NCI-H82 (cell line): ENCODE measurements at places on chromosomes 5 and 9.

DNA sequence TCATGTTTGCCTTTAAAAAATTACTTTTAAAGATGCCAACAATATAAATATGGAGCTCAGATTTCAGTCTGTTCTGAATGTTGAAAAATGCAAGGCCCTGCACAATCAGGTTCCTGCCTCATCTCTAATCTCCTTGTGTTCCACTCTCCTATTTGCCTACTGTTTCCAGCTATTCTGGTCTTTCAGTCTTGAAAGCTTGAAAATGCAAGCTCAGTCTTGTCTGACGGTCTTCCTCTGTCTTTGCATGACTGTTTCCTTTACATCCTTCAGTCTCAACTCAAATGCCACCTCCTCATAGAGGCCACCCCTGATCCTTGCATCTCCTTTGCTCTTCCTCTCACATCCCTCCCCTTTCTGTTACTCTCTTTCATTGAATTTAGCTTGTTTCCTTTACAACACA is 354.9 kb downstream of the KIF4B start:
- no peak for DNase-seq

GRCh38 chr5:5783021-5783420 is 360.5 kb downstream of the ICE1 start:
- no peak for DNase-seq

GRCh38 chr5:150987746-150988145 is 32.6 kb upstream of the GPX3 start:
- no peak for DNase-seq

DNA sequence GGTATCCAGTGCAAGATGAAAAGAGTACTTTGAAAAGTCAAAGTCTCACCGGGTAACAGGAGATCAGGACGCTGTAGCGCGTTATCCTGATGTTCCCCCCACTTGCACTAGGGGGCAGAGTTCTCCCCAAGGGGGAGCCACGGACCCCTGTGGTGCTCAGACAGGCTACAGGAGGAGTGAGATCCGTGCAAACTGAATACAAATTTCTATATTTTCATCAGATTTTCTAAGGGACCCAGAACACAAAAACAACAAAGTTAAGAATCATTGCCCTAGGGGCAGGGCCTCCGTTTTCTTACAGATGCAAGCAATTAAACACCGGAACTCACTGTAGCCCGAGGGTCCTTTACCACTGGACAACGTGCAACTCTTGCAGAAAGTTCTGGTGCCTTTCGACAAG is 2.0 kb downstream of the MYO10 start:
- DNase-seq: peak; percentile 83

DNA sequence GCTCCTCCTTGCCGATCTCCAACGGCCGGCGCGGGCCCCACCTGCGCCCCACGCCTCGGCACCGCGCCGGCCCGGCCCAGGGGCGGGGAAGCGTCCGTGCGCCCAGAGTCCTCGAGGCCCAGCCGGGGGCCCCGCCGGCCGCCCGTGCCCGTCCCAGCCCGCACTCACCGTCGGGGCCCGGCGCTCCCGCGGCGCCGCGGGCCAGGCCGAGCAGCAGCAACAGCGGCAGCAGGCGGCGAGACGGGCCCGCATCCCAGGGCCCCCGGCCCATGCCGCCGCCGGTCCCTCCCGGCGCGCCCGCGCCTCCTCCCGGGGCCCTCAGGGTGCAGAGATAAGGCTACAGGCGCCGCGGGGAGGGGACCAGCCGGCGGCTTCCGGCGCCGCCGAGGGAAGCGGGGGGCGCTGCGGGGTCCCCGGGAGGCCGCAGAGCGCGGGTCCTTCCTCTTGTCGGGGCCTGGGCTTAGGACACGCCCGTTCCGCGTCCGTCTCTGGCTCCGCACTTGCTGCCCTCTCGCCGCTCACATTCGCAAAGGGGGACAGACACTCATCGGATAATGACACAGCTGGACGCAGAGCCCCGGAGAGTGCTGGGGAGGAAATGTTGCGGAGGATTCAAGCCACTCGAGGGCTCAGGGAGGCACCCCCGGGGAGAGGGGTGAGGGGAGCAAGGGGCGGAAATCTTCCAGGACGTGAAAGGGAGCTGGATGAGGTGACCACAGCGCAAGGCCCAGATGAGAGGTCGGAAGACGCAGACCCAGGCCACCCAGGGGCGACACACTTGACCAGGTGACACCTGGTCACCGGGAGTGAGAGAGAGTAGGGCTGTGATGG is at the start of gene SUSD1:
Gene SUSD1, minus strand, starts transcription at position 333 of the 831 bp plus-strand sequence. Its CDS starts 62 bp downstream, at position 271.
- DNase-seq: peak; percentile 56

DNA sequence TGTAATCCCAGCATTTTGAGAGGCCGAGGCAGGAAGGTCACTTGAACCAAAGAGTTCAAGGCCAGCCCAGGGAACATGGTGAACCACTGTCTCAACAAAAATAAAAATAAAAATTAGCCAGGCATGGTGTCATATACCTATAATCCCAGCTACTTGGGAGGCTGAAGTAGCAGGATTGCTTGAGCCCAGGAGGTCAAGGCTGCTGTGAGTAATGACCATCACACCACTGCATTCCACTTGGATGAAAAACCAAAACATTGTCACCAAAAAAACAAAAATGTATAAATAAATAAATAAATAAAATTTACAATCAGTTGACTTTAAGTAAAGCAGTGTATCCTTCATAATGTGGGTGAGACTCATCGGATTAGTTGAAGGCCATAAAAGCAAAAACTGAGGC is 541.4 kb downstream of the CSNK1G3 start:
- DNase-seq: no peak

DNA sequence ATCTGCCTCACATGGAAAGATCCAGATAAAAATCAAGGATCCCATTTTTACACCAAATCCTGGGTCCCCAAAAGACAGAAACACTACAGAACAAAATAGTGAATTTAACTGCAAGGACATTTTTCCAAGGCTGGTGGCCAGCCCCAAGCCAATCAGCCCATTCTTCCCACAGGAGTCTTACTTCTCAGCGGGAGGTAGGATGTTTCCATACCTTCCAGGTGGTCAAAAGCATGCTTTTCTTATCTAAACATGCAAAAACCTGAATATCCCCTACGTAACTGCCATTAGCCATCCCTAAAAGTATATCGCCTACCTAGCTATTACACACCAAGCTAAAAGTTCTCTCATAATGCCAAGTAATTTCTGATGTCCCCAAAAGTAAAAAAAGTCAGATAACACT is 20.6 kb downstream of the TMEM161B start:
- no peak for DNase-seq

DNA sequence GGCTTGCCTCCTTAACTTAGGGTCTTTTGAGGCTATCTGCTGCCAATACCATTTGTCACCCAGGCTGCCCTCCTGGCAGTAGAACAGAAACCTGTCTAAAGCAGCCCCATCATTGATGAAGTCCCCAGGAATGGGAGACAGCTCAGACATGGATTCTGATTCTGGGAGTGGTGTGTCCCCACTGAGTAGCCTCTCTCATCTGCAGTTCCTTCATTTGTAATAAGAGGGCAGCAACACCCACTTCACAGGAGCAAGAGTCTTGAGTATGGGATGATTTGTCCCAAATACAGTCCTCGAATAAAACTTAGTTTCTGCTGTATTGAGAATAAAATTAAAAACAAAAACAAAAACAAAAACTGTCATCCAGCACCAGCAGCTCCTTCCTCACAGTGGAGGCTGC is 167.6 kb downstream of the ASTN2 start:
- DNase-seq: peak; percentile 55

DNA sequence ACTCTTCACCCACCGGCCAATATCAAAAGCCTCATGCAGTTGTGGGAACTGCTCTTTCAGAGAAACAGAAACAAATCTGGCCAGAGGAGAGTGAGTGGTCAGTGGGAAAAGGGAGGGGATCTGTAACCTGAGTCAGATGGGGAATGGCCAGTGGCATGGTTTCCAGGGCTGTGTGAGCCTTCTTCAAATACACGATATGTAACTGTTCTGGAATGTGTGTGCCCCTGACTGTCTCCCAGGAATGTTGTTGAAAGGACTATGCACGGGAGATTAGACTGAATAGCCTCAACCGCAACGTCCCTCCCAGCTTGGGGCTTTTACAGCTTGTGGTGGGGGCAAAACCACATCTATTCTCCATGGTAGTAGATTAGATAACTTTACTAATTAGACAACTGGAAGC is 60.8 kb downstream of the SH3TC2 start:
- DNase-seq: no peak

- DNase-seq: no peak
These were observed 8.7 kb upstream of the IL7R start for GRCh38 chr5:35847961-35848360.

DNA sequence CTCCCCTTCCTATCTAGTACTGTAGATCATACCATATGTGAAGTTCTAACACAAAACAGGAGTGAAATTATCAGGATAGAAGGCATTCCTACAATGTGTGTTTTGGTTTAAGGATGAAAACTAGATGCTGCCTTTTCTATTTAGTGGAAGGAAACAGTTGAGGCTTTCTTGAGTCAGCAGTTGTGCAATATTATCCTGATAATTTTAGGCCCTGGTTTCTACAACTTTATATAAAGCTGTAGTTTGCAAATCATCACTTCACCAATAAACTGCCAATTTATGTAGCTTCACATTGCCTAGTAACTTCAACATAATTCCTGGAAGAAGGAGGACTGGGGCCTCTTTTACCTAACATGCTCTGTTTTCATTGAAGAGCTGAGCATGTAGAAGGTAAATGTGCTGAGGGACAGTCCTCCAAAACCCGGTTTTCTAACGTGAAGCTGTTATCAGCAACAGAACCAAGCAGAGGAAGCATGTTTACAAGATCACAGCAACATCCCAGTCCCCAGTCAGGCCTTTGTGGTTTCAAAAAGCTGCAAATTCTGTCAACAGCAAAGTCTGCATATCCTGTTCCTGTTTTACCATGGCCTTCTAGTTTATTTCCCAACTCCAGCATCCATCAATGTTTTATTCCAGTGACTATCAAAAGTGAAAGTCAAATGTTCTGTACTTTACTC is 513.4 kb upstream of the MEF2C start:
- no peak for DNase-seq

DNA sequence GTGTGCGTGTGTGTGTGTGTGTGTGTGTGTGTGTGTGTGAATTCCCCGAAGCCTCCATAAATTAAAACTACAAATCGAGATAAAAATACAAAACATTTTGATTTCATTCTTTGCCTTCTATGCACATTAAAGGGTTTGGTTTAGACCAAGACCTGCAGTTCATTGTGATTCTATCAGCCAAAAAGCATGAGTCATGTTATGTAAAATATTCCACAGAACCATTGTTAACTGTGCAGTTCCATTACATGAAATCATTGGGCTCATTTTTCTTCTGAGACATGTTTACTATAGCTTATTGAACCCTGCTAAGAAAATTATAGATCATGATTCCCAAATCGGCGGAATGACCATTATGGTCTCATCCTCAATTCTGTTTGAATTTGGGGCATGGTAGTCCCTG is 11.7 kb downstream of the CAVIN4 start:
- DNase-seq: no peak

- DNase-seq: no peak
These were observed 376.1 kb downstream of the BRINP1 start for GRCh38 chr9:118992813-118993794.

DNA sequence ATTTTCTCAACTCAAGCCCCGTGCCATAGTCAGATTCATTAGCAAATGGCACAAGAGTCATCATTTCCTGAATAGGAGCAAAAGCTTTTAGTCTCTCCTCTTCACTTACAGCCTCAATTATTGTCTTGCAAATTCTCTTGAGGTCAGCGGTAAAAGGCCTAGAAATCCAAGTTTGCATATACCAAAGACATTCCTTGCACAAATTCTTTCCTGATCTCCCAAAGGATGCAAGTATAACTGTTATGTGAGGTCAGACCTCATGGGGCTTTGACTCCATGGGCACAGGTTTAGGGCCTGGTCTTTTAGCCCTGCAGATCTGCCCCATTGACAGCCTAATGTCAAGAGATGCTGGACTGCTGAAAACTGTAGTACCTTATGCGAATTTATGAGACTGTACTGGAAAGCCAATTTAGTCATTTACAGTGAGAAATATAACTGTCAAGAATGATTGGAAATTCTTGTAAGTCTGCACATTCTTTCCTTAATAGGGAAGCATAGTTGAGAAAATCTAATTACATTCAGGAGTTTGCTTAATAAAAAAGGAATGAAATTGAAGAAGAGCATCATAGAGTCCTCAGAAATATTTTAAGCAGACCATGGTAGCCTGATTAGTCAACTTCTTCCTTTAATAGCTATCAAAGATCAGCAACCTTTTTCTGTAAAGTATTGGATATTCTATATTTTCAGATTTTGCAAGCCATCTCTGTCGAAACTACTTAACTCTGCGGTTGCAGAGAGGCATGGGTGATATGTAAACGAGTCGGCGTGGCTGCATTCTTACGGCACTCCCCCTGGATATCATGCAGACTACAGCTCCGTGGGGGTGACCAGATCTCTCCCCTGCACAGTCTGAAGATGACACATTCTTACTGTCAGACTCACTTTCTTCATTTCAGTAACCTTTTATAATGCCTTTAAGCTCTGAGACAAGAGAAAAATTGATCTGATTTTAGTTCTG is 45.2 kb downstream of the GCNT4 start:
- no peak for DNase-seq

GRCh38 chr5:74320526-74320925 is 320.0 kb downstream of the ENC1 start:
- DNase-seq: no peak

GRCh38 chr9:116274293-116274692 is 120.7 kb downstream of the PAPPA start:
- no peak for DNase-seq

DNA sequence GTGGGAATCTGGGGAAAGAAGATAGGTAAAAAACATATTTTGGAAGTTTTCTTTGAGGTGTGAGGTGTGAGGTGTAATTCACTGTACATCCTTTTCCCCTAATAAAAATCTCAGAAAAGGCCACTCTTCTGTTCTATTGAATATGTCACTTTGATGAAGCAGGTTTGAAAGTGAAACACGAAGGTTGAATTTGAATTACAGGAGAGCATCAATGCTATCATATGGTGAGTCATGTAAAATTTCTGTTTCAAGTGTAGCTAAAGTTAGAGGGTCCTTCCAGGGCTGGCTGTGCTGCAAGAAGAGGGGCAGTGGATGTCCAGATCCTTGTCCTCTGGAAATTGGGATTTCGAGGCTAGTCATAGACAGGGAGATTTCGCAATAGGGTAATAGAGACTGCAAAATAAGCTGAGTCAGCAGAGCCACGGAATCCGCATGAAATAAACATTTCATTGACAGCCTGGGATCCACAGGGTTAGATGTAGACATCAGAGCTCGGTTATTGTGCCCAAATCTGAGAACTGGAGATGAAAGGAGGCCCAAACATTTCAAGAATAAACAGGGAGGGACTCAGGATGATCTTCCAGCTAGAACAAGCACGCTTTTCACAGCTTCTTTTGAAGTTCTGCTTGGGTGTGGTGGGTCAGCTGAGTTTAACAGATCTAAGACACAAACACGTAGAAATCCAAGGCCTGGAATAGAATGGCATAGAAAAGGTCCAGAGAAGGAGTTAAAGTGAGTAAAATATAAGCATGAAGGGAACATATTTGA is 194.4 kb upstream of the CDKN2B start:
- DNase-seq: no peak

DNA sequence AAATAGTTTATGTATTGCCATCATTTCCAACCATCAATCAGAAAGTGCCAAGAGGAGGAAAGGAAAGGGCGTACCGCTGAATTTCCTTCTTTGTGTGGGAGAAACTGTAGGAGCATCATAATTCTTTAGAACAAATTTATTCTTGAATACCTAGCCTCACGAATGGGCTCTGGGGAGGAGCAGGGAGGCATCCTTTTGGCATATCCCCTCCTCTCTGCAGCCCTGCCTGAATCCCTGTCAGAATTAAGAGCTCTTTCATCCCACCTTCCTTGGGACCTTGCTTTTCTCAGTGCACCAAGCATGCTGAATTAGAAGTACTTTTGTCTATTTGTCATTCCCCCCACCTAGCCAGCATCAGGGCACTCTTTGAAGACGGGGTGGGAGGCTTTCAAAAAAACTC is 189.4 kb downstream of the MAPKAP1 start:
- no peak for DNase-seq

GRCh38 chr9:22395687-22396141 is 50.9 kb upstream of the DMRTA1 start:
- DNase-seq: no peak
